ENCODE measurements at places on chromosomes 5 and 9. TPM values are rescaled to one million over a fixed set of nuclear protein-coding genes. Genes with fewer than 3 reads are reported as not detected.

Gene PCDHA9
- not detected for total RNA-seq

Gene PTCD2
- 10.3 TPM for total RNA-seq

Gene MELK
- 57.1 TPM for total RNA-seq

Gene SELENOP
- total RNA-seq: not detected

Gene ATP10B
- not detected for total RNA-seq

Gene PCDHGA4
- not detected for total RNA-seq

Gene RFESD
- 7.8 TPM for total RNA-seq

Gene GAS1
- total RNA-seq: 0.14 TPM

Gene PCDHA1
- total RNA-seq: not detected

Gene TSPAN17
- 30.9 TPM for total RNA-seq

Gene LRRC70
- total RNA-seq: 2.0 TPM

Gene C8G
- total RNA-seq: 1.5 TPM

Gene RNF224
- total RNA-seq: not detected

GRCh38 chr9:105911104-105911911 lies 217.0 kb downstream of the TMEM38B start:
- DNase-seq: no peak

GRCh38 chr9:34179213-34180136 lies 632 bp downstream of the UBAP1 start:
- no peak for DNase-seq

DNA sequence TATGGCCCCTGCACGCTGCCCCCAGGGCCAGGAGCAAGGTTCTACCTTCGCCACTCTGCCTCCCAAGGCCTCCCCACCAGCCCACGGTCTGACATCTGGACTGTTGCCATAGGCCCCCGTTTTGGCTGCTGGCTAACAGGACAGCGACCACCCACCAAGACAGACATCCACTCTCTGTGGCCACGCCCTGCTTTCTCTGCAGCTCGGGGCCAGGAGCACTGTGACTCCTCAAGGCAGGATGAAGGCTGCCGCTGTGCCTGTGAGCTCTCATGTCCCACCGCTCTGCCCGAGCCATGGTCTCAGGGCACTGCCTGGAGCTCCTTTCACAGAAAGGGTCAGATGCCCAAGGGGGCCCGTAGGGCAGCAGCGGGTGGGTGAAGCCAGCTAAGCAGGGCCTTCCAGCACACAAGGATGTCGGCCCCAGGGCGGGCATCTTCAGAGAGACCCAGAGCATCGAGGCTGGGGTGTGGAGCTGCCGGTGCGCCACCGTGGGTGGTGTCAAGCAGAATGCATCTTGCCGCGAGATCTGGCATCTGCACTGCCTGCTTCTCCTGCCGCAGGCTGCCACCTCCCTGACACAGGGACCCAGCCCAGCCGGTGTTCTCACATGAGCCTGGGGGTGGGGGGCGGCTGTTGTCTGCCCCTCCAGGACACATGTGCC lies 92.2 kb upstream of the ADAMTS2 start:
- no peak for DNase-seq

- DNase-seq: no peak
Observed at GRCh38 chr9:89896806-89897340, 292.1 kb downstream of the GADD45G start.

DNA sequence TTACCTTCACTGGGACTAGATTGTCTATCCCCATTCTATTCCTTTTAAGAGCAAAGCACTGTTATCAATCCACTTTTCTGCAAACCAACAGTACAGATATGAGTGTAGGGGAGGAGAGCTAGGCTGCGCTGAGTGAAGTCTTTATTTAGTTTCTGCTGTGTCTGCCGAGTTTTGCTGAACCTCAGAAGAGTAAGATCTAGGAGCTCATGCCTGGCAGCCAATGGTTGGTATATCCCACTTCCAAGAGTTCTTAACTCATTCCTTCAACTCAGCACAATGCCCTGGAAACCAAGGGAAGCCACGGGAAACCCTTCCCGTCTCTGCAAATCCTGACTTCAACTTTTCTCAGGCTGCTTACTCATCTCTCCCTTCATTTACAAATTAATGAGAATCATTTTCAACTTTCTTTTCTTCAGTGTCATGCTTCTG lies 58.0 kb upstream of the JAK2 start:
- no peak for DNase-seq

GRCh38 chr5:79202076-79202475 lies 33.9 kb upstream of the JMY start:
- no peak for DNase-seq

- no peak for DNase-seq
Observed at GRCh38 chr9:84615544-84615943, 54.0 kb upstream of the NTRK2 start.

DNA sequence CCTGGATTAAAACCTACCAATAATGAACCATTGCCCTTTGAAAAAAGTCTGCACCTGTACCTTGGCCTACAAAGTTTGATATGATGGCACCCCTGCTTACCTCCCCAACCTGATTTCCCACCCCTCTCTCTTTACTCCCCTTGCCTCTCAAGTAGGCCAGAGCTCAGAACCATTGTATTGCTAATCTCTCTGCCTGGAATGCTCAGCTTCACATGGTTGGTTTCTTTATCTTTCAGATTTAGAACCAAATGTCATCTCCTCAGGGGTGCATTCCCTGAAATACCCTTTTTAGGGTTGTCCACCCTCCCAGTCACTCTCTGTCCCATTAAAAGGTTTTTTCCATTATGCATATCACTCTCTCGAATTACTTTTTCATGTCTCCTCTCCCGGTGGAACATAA lies 116.6 kb upstream of the VCAN start:
- DNase-seq: no peak

DNA sequence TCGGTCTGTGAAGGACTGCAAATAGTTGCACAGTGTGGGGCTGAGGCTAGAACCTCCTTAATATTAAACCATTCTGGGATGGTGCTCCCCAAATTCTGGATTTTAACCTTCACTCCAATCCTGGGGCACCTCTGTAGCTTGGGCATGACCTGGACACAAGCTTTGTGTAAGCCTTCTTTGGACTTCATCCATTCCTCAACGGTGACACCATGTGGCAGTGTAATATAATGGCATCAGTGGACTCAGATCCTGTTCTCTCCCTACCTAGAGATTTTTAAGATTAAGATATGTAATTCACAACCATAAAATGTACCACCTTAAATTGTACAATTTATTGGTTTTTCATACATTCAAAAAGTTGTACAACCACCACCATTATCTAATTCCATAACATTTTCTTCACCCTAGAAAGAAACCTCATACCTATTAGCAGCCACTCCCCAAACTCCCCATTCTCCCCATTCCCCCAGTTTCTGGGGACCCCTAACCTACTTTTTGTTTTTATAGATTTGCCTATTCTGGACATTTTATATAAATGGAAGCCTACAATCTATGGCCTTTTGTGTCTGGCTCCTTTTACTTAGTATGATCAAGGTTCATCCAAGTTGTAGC lies 4.8 kb upstream of the PLGRKT start:
- no peak for DNase-seq

- no peak for DNase-seq
Observed at GRCh38 chr9:12667892-12668291, 25.3 kb upstream of the TYRP1 start.

- no peak for DNase-seq
Observed at GRCh38 chr5:9201011-9201410, 344.9 kb downstream of the SEMA5A start.

GRCh38 chr5:40481241-40481640 lies 198.5 kb upstream of the PTGER4 start:
- DNase-seq: no peak

GRCh38 chr5:36436306-36436705 lies 134.6 kb upstream of the RANBP3L start:
- no peak for DNase-seq

DNA sequence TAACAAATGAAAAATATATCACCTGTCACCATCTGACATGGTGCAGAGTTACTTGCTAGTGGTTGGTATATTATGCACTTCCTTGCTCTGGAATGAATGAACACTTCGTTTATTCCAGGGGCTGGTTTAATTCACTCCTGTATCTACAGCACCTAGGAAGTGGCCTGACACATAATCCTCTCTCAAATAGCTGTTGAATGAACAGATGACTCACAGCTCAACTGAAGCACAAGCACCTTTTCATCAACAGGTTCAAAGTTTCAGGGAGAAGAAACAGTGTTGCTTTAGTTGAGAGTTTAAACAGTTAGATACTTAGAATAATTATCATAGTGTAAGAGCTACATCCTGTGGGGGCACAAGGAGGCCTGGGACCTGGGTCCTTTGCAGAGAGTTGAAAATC lies 135.0 kb upstream of the DAP start:
- no peak for DNase-seq

DNA sequence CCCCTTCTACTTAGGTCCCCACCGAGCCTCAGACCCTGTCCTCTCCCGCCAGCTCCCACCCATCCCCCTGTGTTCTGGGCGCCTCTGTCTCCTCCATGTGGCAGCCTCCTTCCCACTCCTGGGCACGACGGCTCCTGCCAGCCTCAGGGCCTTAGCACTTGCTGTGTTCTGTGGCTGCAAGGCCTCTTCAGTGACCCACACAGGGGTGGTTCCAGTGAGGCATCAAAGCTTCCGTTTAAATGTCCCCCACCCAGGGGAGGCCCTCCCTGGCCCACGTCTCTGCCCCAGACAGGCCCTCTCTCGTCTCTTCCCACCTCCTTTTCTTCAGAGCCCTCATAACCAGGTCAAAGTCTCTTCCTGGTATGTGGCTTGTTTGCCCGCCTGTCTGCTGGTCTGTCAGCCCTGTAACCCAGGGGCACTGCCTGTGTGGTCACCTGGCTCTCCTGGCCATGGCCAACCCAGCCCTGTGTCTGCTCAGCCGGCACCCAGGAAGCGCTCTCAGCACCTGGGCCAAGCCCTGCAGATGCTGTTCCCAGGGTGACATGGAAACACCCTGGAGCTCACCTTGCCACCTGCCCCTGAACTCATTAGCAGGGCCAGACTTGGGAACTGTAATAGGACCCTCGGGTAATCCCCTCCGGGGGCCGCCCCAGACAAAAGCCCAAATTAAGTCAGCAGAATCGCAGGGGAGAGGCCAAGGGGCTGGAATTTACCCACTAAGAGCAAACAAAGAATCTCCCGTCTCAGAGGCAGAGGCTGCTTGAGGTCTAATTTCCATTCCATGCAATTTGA lies 33.7 kb downstream of the LHX3 start:
- DNase-seq: no peak

- DNase-seq: no peak
Observed at GRCh38 chr9:136831720-136832104, 10.6 kb upstream of the AJM1 start.
